ENCODE measurements at places on chromosomes 2 and 18. TPM values are rescaled to one million over a fixed set of nuclear protein-coding genes. Genes with fewer than 3 reads are reported as not detected.

Gene LDLRAD4
- 31.6 TPM for total RNA-seq

Gene NR4A2
- 0.59 TPM for total RNA-seq

Gene SOX11
- 14.8 TPM for total RNA-seq

Gene TFCP2L1
- total RNA-seq: 1.4 TPM

Gene COL4A3
- total RNA-seq: 7.2 TPM

Gene TMEM178A
- total RNA-seq: 0.52 TPM

Gene ST8SIA3
- not detected for total RNA-seq

Gene DNMT3A
- total RNA-seq: 7.3 TPM

Gene EVA1A
- not detected for total RNA-seq

Gene USP34
- 344 TPM for total RNA-seq

Gene CAB39
- total RNA-seq: 53.4 TPM

Gene MBP
- total RNA-seq: 25.2 TPM

Gene TCF23
- total RNA-seq: not detected

Gene ANKRD30B
- not detected for total RNA-seq

Gene KCNK3
- total RNA-seq: not detected

Gene GNAL
- total RNA-seq: 0.28 TPM

Gene GAREM1
- 1.0 TPM for total RNA-seq

Gene CXCR2
- total RNA-seq: not detected

Gene DHRS9
- not detected for total RNA-seq
